ENCODE measurements at places on chromosomes 13 and 19.

DNA sequence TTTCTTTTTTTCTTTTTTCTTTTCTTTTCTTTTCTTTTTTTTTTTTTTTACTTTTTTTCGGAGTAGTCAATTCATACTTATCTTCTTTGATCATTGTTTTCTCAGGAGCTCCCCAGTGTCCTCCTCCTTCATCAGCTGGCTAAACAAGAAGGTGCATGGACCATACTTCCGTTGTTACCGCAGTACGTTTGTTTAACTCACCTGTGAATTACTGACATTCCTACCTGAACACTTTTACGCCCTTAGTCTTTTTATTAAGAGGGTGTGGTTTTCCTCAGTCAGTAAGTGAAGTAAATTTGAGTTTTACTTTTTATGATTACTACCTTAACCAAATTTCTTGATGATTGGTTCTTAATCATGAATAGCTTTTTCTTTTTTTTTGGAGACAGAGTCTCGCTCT lies 47.1 kb downstream of the B3GLCT start:
- DNase-seq, result no peak

- no peak for DNase-seq
These were observed 6.4 kb downstream of the POU4F1 start for GRCh38 chr13:78596736-78597601.

- DNase-seq, result peak; percentile 12
These were observed 26.6 kb downstream of the CBY2 start for GRCh38 chr13:45728759-45729158.

DNA sequence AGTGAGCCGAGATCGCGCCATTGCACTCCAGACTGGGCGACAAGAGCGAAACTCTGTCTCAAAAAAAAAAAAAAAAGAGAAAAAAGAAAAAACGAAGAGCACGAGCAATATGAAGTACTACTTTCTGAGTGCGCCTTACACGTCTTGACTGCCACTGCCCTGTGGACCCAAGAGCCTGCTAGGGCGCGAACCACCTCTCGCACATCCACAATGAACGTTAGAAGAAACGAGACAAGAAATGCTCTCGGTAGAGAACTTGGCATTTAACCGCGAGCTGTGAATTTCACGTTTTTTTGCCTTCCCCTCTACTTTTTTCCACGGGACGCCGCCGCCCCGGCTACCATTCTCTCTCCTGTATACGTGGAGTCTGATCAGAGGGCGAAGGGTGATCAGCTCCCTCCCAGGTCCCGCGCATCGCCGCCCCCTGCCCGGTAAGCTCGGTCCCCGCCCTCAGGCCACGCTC lies 454 bp downstream of the TIMM44 start:
- no peak for DNase-seq

DNA sequence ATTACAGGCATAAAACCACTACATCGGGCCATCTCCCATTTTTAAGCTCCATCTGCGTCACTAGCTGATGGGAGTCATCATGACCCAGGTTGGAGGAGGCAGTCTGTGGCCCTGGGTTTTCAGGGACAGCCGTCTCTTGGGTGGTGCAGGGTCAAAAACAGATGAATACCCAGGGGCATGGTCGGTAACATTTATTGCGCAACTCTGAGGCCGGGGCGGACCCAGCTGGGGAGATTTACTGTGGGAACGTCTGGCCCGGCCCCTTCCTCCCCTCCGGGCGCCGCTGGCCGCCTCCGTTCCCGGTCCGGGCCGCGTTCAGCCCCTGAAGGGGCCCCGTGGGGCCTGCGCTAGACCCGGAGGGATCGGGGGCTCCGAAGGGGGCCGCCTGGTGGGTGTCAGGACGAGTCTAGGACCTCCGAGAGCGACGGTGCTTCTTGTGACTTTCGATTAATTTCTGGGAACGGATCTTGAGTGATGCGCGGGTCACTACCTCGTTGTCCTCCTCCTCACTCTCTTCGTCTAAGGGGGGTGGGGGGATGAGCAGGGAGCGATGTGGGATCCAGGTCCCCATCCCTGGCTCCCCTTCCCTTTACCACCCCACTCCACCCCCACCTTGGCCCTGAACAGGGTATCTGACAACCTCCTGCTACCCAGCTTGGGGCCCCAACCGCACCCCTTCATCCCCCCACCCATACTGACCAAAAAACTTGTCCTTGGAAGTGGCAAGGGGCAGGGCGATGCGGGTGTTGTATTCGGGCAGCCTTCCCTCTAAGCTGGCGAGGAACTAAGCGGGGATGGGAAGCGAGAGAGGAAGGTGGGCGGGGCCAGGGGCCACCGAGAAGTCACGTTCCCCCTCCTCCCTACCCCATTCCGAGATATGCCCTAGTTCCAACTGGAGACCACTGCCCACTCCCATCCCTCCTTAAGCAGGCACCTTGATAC lies 1.6 kb upstream of the RGL3 start:
- DNase-seq, result peak; percentile 16

- DNase-seq, result no peak
These were observed 162.2 kb downstream of the KDM4B start for GRCh38 chr19:5131031-5131505.

- DNase-seq, result no peak
These were observed 28.7 kb downstream of the CCDC122 start for GRCh38 chr13:43850873-43851272.

DNA sequence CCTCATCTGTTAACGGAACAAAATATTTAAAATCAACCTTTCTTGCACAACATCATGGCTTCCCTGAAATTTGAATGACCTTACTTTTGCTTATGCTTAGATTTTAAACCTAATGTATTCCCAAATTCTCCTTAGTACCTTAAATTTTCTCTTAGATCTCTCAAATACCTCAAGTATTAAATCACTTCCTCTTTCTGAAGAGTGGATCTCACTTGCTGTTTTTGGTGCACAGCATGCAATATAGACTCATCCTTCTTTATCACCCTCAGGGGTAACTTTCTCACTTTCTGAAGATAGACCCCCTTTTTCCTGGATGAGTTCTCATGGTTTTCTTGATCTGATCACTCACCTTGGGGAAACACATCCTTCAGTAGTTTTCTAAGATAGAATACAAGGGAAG lies 871.7 kb downstream of the DACH1 start:
- DNase-seq, result no peak

- peak; percentile 25 for DNase-seq
These were observed 753.9 kb downstream of the OLFM4 start for GRCh38 chr13:53782488-53782961.

DNA sequence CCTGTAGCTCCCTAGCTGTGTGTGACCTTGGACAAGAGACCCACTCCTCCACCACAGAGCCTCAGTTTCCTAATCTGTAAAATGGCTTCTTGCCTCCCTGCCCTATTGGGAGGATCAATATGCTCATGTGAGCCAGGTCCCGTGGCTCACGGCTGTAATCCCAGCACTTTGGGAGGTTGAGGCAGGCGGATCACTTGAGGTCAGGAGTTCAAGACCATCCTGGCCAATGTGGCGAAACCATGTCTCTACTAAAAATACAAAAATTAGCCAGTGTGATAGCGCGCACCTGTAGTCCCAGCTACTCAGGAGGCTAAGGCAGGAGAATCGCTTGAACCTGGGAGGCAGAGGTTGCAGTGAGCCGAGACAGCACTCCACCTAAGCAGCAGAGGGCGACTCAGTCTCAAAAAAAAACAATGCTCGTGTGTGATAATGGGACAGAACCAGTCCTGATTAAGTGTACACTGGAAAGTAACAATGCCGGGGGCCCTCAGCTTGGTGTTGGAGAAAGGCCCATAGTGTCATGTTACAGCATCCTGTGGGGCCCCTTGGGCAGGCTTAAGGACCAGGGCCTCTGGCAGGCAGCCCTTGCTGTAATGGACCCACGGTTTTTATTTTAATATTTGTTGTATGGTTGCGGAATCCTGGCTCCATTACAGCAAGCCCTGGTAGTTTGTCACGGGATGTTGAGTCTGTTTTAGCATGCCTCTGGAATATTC lies 6.8 kb downstream of the RPS11 start:
- peak; percentile 69 for DNase-seq

GRCh38 chr13:52743988-52744387 lies 4.4 kb upstream of the CNMD start:
- DNase-seq, result no peak

All from LHCN-M2 (cell line).